Activated naive CD8-positive, alpha-beta T cell treated with anti-CD3 and anti-CD28 coated beads, Interleukin-2, amount 10 ng/mL, durations not matched to agents 7 days and 5 days (primary cell): ENCODE measurements at places on chromosomes 11 and 22. TPM values are rescaled to one million over a fixed set of nuclear protein-coding genes. Genes with fewer than 3 reads are reported as not detected.
A peak's percentile ranks its signal among the peaks of the same experiment; 100 is the strongest.

GRCh38 chr11:776263-776560 lies 1.1 kb downstream of the GATD1 start:
- H3K36me3 ChIP-seq: peaks cover 1% of the 10 kb centered on the region
- H3K27me3 ChIP-seq: no peaks in the 10 kb centered on the region
- H3K27ac ChIP-seq: peak overlapping the region; percentile 85
- peaks cover 15% of the 10 kb centered on the region for H3K4me1 ChIP-seq

- no peaks in the 10 kb centered on the region for H3K36me3 ChIP-seq
- H3K4me1 ChIP-seq: peaks cover 8% of the 10 kb centered on the region
- no peak overlapping the region for H3K27ac ChIP-seq
- DNase-seq: no peak
- no peak overlapping the region for H3K4me3 ChIP-seq
Observed at GRCh38 chr22:31143537-31143936, 3.2 kb upstream of the PLA2G3 start.

GRCh38 chr22:45318168-45318557 lies 8.4 kb downstream of the FAM118A start:
- H3K4me3 ChIP-seq: peak overlapping the region; percentile 86
- peaks cover 53% of the 10 kb centered on the region for H3K4me1 ChIP-seq
- H3K36me3 ChIP-seq: peaks cover 13% of the 10 kb centered on the region
- DNase-seq: peak; percentile 74
- peak overlapping the region; percentile 99 for H3K27ac ChIP-seq
- no peaks in the 10 kb centered on the region for H3K27me3 ChIP-seq

GRCh38 chr11:126477535-126478305 lies 122.2 kb downstream of the ST3GAL4 start:
- H3K4me1 ChIP-seq: peaks cover 15% of the 10 kb centered on the region
- peak overlapping the region; percentile 52 for H3K4me3 ChIP-seq
- H3K27ac ChIP-seq: peak overlapping the region; percentile 88
- no peaks in the 10 kb centered on the region for H3K27me3 ChIP-seq
- H3K36me3 ChIP-seq: no peaks in the 10 kb centered on the region
- DNase-seq: peak; percentile 38

FZD4 gene
- 0.11 TPM for total RNA-seq

RBMXL2 gene
- not detected for total RNA-seq

CSTF3 gene
- 29.5 TPM for total RNA-seq
